ENCODE measurements at places on chromosomes 12 and 14.

GRCh38 chr14:61525293-61526011 is 169.9 kb upstream of the HIF1A start:
- peak; percentile 42 for DNase-seq

- DNase-seq, result no peak
These were observed 536.7 kb downstream of the FLRT2 start for GRCh38 chr14:86066651-86067050.

DNA sequence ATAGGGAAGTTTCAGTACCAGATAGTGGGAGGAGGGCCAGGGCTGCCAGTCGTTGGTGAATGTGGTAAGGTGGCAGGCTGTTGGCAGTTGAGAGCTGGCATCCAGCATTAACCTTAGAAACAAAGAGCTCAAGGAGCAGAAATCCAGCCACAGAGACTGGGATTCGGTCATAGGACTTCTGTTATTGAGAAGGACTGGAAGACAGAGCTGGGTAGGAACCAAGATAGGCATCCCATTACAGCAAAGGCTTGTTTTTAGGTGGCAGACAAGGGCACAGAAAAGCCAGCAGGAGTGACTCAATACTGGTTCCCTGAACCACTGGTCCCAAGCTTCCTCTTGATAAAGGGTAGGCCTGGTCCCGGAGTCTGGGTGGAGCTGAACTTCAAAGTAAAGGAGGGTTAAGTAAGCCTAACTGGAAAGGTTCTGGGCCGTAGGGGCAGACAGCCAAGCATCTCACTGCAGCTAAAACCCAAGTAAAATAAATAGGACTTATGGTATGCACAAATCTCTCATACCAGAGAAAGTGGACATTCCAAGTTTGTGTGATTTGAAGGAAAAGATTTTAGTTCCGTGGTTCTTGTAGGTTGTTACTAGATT is 147.9 kb downstream of the ETV6 start:
- no peak for DNase-seq

DNA sequence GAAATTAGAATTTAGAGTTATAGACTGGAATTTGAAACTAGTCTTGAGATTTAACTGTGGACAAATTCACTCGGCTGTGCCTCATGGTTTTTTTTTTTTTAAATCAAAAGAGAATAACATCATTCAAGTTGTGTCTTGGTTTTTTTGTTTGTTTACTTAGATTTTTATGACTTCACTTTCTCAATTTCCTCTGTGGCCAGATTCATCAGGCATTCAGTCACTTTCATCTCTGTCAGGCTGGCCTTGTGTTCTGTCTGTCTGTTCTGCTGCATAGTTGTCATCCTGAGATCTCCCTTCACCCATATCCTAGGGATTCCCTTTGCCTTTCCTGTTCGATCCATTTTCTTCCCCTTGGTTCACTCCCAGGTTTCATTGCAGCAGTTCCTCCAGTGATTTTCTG is 10.0 kb downstream of the MARK3 start:
- no peak for DNase-seq

DNA sequence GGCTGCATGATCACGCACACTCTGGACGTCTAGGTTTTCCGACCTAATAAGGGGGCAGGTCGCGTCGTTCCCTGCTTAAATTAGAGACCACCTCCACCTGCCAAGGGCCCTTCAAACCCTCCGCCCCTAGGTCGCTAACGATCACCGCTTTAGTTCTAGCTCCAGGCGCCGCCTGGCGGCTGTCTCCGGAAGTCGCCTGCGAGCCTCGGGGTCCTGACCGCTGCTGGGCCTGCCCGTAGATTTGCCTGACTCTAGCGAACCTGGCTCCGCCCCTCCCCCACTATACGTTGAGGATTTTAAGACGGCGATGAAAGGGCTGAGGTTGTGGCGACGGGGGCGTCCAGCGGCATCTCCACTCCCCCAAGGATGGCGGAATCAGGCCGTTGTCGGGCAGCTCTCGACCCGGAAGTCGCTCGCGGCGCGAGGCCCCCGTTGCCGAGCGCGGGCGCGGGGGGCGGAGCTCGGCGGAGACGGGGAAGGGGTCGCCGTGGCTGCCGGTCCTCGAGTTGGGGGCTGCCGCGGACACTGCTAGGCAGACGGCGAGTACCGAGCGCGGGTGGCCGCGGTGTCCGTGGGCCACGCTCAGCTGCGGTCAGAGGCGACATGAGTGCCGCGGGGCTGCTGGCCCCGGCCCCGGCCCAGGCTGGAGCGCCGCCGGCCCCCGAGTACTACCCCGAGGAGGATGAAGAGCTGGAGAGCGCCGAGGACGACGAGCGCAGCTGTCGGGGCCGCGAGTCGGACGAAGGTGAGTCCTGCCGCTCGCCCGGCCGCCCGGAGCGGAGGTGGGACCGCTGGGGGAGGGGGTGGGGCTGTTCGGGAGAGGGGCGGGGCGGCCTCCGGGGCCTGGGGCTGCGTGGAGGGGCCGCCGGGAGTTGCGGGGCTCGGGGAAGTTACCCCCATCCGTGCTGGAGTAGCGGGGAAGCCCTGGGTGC is at the start of gene SUDS3:
TSS of gene SUDS3 (plus strand) at position 467 of the 932 bp plus-strand sequence. CDS start at position 604, 137 bp downstream.
- DNase-seq, result peak; percentile 92

GRCh38 chr12:11655842-11656241 is 6.4 kb downstream of the ETV6 start:
- DNase-seq, result no peak

- DNase-seq, result no peak
These were observed 52.2 kb downstream of the GOLGA5 start for GRCh38 chr14:92846162-92846897.

GRCh38 chr12:93824514-93825500 is 147.6 kb downstream of the CRADD start:
- no peak for DNase-seq

DNA sequence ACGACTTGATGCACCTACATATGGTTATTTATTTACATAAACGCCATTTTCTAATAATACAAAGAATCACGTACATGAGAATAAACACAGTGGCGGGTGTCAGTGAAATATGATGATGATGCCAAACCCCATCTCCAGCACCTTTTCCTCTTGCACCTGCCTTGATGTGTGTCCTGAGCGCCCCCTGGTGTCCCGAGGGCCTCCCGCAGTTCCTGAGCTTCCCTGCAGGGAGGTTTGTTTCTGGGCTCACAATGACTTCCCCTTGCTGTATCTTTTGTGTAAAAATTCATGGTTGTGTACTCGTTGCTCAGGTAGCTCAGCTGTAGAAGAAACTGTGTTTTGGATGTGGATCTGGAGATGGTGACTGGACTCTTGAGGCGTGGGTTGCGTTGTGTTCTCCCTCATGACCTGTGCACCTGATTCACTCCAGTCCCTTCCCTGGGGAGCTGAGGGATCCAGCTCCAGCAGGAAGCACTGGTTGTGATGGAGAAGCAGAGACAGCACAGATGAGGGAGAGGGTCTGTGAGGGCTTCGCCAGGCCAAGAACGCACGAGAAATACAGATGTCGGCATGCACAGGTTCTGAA is 1037.8 kb downstream of the TMEM121 start:
- DNase-seq, result peak; percentile 48

GRCh38 chr14:32698831-32699230 is 239.8 kb upstream of the NPAS3 start:
- no peak for DNase-seq

DNA sequence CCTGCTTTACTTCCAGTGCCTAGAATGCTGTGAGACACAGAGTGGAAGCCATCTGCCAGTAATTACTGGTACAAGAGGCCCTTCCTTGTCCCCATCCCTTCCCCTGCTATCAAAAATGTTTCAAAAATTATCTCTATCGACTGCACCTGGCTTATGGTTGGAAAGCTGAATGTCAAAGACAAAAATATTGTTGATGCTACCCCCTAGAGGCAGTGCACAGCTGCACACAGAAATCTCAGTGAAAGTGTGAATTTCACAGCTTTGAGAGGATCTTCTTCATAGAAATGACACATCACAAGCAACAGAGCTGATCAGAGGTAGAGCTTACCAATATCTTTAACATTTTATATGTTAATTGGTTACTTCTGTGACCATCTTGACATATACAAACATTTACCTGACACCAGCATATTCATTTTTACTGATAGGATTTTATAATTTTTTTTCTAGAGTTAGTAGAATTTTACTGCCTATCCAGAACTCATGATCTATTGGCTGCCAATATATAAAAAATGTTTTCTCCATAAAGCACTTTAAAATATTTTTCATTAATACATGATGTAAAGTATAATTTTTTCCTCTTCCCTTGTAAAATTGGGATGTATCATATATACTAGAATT is 138.0 kb downstream of the AACS start:
- no peak for DNase-seq

GRCh38 chr12:111776836-111777344 is 10.2 kb downstream of the ALDH2 start:
- no peak for DNase-seq

DNA sequence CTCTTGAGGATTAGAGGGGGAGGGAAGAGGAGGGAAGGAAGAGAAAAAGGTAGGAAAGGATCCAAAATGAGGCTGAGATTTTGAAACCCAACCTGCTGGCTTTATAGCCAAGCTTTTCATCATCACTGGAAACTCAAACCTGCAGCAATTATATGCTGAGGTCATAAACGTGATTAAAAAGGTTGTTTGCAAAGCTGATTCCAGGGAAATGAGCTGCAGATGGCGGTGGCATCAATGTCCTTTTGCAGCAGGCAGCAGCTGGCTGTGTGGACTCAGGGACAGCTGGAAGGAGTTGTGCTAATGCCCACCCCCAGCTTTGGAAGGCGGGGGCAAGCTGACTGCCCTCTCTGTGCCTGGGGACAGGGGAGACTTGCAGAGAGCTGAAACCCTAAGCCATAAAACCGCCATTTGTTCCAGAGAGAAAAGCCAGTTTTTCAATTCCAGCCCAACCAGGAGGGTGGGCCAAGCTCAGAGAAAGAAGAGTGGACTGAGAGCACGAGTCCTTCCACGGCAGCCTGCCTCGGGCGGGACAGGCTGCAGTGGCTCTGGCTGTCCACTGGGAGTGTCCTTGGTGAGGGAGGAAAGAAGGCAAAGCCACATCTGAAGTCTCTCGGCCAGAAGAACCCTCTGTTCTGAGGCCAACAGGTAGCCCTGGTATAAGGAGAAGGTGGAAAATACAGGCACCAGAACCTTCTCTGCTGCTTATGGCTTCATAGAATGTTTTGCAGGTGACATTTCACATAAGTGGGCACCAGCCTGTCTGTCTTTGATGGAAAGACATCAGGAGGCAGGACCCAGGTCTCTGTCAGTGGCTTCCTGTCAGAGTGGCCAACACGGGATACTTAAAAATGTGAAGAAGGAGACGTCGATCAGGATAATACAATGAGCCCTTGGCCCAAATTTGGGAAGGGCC is 90.7 kb downstream of the SINHCAF start:
- no peak for DNase-seq
